Renal pelvis (tissue), 12 donors: ENCODE measurements at places on chromosomes 6 and 20. TPM values are rescaled to one million over a fixed set of nuclear protein-coding genes. Genes with fewer than 3 reads are reported as not detected.

BTNL2 gene
- polyA plus RNA-seq = 3.9 TPM

HEY2 gene
- polyA plus RNA-seq = 6.4 TPM

SLC22A2 gene
- 13.4 TPM for polyA plus RNA-seq

EPPIN gene
- polyA plus RNA-seq = 0.36 TPM

MYMX gene
- polyA plus RNA-seq = 0.65 TPM

SLCO4A1 gene
- 4.4 TPM for polyA plus RNA-seq

DAAM2 gene
- 20.7 TPM for polyA plus RNA-seq

POM121L2 gene
- not detected for polyA plus RNA-seq

TUBB2B gene
- 126 TPM for polyA plus RNA-seq

RBM24 gene
- polyA plus RNA-seq = 1.2 TPM

RGS17 gene
- polyA plus RNA-seq = 2.4 TPM

TNNC2 gene
- 3.7 TPM for polyA plus RNA-seq

GPX5 gene
- polyA plus RNA-seq = not detected

LRRC1 gene
- 34.8 TPM for polyA plus RNA-seq

FUT9 gene
- polyA plus RNA-seq = 6.4 TPM

PLG gene
- polyA plus RNA-seq = 9.3 TPM

SAPCD1 gene
- polyA plus RNA-seq = 5.6 TPM

CCDC167 gene
- 31.2 TPM for polyA plus RNA-seq

IPCEF1 gene
- 9.8 TPM for polyA plus RNA-seq

CST9 gene
- polyA plus RNA-seq = not detected

RCAN2 gene
- polyA plus RNA-seq = 22.4 TPM

GNRH2 gene
- 0.58 TPM for polyA plus RNA-seq

RIPPLY2 gene
- not detected for polyA plus RNA-seq

DLK2 gene
- 1.5 TPM for polyA plus RNA-seq

PRKN gene
- 9.9 TPM for polyA plus RNA-seq

SLC22A7 gene
- polyA plus RNA-seq = 0.84 TPM

SLC17A2 gene
- polyA plus RNA-seq = 0.74 TPM

CYP39A1 gene
- polyA plus RNA-seq = 8.1 TPM

STAU1 gene
- polyA plus RNA-seq = 120 TPM
